ENCODE measurements at places on chromosomes 2 and 18.

- no peak for DNase-seq
These were observed 14.8 kb upstream of the IL18R1 start for GRCh38 chr2:102340778-102341177.

DNA sequence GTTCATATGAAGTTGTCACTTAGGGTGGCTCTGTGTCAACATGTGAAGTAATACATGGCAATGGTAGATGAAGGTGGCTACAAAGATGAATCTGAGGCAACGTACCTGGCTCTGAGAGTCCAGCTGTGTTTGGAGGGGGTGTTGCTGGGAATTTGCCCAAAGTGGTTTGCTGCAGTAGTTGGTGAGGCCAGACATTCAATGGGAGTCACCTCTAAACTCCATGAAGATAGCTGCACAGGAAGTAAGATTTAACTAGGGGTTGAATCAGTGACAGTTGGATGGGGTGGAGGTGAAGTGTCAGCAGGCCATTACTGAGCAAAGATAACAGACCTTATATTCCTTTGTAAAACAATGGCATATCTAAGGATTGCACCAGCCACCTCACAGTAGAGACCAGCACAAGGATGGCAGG lies 71.8 kb downstream of the NUP35 start:
- DNase-seq, result no peak

DNA sequence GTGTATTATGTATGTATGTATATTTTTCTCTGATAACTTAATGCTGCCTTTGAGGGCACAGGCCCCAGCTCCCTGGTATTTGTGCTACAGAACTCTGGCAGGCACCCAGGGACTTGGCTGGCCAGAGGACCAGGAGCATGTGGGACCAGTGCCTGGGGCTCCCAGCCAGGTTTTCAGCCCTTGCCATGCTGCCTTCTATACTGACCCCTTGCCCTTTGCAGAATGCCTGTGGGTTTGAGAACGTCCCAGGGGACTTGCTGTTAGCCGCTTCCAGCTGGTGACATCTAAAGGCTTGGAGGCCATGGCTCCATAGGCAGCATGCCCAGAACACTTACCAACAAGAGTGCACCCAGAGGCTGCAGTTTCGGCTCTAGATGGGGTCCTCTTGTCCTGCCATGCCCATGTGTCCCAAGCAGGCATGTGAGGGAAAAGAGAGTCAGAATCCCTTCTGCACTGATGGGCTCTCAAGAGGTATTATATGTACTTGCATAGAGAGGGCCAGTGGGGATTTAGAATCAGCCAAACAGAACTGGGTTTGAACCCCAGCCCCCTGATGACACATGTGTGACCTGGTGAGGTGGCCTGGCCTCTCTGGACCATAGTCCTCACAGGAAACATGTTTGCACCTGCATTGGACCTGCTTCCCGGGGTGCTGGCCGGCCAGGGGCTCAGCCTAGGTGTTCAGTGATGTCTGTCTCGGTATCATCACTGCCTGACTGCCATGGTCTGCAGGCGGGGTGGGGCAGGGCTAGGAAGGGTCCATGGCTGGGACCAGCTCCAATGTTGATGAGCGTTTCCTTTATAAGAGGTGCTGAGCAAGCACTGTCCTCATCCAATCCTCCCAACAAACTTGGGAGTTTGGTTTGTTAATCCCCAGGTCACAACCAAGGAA lies 119.2 kb upstream of the FHL2 start:
- DNase-seq, result peak; percentile 17

- no peak for DNase-seq
These were observed 30.1 kb upstream of the TMEM87B start for GRCh38 chr2:112024896-112025491.

DNA sequence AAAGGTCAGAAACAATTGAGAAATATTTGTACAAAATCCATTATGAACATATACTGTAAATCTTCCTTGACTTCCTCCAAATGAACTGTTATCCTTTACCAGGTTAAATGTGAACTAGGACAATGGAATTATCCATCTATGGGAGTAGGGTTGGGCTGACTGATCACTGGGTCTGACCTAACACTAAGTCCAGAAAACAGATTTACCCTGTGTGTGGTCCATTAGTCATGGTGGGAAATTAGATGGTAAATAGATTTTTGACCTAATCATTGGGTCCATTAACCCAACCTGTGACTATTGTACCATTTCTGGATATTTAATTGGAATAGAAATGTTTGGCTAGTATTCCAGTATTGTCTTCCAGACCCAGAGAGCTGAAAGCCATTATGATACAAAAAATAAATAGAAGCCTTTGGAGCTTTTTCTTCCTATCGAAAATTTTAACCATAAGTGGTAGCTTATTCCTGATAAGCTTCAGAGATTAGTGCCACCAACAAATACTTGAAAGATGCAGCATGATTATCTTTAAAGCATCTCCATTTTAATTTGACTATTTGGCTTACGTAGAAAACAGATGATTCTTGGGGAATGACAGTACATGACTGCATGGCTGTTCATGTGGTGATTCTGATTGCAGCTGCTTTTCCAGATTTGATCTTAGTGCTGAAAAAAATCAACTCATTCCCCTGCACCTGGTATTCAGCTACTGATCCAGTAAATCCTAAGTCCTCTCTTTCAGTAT lies 703.2 kb upstream of the FSHR start:
- no peak for DNase-seq

- DNase-seq, result no peak
These were observed 31.1 kb upstream of the MYT1L start for GRCh38 chr2:2362181-2362580.

- no peak for DNase-seq
These were observed 800 bp downstream of the TTC21B start for GRCh38 chr2:165952741-165953211.

DNA sequence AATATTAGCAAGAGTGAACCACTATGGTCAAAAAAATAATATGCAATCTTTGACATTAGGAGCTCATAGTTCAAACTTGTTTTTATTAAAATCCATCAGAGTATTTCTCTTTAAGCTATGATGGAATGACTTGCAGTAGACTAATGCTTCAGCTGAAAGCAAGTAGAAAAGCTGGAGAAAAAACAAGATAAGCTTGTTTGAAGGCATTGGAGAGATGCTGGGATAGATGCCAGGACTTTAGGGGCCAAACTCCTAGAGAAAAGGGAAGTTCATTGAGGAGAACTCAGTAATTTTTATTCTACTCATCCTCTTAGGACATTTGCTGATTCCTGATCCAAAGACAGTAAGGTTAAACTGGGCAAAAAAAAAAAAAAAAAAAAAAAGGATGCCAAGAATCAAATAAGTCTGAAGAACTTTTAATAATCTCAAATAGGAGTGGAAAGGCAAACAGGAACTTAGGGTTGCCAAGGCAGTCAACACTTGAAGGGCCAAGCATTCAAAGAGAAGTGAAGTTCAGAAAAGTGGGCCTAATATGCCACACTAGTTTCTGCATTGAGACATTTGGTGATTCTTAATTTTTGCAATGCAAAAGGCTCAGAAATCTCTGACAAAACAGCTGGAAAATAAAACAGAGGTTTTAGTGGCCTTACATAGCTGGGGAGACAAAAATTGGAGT lies 19.7 kb upstream of the AFF3 start:
- DNase-seq, result no peak

DNA sequence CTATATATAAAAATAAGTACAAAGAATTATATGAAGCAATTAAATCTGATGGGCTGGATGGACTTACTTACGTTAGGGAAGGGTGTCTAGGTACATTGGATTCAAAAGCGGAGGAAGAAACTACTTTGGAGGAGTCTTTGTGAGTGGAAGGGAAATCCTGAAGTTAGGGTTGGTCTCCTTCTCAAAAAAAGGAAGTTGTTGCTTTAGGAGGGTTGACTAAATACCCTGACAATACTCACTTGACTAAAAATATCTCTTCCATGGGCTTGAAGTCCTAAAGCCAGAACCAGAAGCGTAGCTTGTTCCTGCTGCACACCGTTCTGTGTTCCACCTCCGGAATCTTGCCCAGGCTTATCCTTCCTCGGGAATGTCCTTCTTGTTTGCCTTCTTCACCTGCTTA lies 143.3 kb upstream of the ZEB2 start:
- no peak for DNase-seq

- no peak for DNase-seq
These were observed 235.9 kb downstream of the ZNF516 start for GRCh38 chr18:76259096-76259495.

DNA sequence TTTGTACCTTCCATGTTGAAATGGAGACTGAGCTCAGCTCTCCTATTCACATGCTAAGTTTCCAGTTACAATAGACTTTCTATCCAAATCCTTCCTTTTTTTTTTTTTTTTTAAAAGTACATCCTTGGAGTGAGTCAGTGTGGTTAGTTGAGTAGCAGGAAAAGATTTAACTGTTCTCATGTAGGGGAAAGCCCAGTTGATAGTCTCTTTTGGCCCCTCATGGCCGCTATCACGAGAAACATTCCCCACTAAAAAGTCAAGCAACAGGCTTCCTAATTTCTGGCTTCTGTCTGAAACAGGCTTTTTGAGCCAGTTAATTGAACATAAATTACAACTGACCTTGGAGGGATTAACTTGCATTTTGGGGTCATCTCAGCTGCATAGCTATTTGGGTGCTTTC lies 161.3 kb downstream of the MEIS1 start:
- DNase-seq, result no peak

- DNase-seq, result no peak
These were observed 93.6 kb downstream of the ZFP36L2 start for GRCh38 chr2:43132683-43133301.

- DNase-seq, result no peak
These were observed 128.1 kb downstream of the BIRC6 start for GRCh38 chr2:32484937-32485336.

GRCh38 chr18:58996131-58996641 lies 131.5 kb downstream of the ZNF532 start:
- DNase-seq, result no peak

Measured in anterior cingulate cortex (tissue), 58 donors.